Dermis blood vessel endothelial cell (primary cell): ENCODE measurements at places on chromosomes 3 and 15.

GRCh38 chr3:128195802-128196201, 42.5 kb downstream of the EEFSEC start:
- DNase-seq, result no peak

DNA sequence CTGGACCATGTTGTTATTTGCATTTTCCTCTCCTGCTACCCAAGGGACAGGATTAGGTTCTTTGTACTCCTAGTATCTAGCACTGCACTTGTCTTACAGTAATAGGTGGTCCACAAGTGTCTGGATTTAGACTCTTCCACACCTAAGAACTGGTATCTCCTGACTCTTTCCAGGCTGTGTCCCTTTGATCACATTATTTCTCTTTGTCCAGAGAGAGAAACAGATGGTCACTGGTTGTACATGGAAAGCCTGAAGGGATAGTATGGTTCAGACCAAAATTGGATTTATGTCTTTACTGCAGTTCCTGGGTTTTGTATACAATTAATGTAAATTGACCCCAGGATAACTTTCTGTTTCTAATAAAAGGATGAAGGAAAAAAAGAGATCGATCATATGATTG, 64.0 kb downstream of the PDE8A start:
- no peak for DNase-seq

DNA sequence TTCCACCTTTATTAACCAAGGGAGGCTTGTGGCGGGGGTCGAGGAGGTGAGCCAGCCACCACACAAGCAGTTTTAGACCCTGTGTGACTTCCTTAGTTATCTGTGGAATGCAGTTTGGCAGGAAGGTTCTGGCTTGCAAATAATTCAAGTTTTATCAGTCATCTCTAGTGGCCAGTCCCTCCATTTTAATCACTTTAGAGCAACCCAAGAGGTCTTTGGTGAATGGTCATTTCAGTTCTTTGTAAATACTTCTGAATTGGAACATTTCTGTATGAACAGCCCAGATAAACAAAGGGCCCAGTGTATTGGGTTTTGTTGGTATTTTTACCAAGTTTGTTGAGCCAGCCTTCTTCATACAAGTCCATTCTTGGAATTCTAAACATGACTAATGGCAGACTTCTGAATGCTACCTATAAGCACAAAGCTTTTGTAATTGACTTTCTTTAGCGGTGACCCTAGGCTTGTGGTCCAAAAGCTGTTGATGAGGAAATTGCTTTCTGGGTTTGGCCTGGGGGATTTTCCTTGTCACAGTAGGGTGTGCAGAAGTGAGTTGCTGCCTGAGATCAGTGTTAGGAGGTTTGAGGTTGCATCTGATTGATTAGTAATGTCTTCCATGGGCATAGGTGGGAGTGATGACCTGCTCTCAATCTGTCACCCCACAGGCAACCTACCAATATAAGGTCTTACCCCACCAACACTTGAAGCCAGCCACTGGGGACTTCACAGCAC, 193.3 kb upstream of the TOPAZ1 start:
- DNase-seq, result no peak

- DNase-seq, result no peak
Measured at GRCh38 chr15:70016511-70016994, 81.2 kb downstream of the TLE3 start.

- DNase-seq, result no peak
Measured at GRCh38 chr3:41276191-41276590, 76.9 kb downstream of the CTNNB1 start.

- no peak for DNase-seq
Measured at GRCh38 chr3:55567615-55568014, 80.5 kb upstream of the WNT5A start.

- no peak for DNase-seq
Measured at GRCh38 chr15:100810831-100811230, 68.8 kb upstream of the ALDH1A3 start.

DNA sequence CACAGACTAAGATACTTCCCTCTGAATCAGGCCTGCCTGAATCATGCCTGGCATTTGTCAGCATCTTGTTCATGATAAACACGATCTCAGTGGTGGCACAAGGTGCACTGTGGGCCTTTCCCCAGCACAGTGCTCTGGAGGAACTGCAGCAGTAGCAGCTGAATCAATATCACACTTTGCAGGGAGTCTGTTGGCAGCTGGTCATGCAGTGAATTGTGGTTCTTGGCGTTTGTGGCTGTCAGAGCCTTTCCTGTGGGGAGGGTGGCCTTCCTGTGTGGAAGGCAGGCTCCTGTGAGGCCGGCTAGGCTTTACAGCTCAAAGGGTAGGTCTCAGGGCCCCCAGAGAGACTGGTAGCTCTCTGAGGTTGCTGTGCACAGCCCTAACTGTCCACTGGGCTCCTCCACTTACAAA, 54.4 kb upstream of the TLE3 start:
- DNase-seq, result peak; percentile 67

DNA sequence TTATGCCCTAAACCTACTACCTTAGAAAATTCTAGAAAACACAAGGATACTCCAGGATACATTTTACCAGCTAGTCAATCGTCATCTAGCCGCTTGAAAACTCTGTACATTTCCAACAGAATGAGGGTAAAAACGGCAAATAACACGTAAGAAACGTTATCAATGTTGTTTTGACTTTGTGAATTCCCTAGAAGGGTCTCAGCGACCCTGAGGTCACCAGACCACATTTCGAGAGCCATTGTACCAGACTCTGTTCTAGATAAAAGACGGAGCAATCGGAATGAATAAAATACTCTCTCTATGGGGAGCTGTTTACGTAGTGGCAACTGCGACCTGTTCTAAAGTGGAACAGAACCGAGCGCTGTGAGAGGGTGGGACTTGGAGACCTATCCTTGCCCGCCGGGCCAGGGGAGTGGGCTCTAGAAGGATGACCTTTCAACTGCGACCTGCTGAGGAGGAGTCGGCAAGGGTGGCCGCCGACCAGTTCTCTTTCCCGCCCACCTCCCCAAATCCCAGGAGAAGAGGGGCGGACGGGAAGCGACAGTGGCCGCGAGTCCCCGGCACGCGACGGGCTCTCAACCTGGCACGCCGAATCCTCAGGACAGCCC, 778 bp upstream of the AP4E1 start:
- peak; percentile 64 for DNase-seq

DNA sequence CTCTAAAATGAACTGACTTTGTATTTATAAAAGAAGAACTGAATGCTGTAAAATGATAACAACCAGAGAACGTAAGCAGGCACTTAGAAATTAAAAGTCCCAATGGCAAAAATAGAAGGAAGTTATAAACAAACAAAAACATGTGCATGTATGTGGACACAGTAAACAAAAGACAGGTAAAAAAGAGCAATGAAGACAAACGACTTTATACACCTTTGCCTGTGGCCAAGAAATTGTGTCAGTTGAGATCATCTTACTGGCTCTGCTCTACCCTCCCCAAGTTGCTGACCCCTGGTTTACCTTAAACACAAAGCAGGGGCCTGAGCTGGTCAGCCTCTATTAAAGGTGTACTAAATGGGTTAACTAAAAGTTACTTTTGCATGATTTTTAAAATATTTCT, 41.7 kb upstream of the GP5 start:
- no peak for DNase-seq

DNA sequence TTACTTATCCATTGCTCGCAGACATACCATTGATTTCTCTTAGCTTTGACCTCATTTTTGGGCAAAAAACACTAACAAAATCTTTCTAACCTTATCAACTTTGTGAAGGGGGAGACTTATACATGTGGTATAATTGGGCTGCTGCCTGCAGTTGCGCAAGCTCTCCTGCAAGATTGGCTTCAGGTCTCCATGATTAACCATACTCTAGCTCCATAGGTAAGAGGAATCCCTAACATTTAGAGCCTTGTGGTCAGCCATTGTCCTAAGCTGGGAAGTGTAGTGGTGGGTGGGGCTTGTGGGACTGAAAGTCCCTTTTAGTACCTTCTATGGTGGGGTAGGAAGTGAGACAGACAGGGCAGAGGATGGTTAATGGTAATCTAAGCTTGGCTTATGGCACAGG, 179.6 kb upstream of the THRB start:
- no peak for DNase-seq

- peak; percentile 82 for DNase-seq
Measured at GRCh38 chr3:20023623-20024405, 11.8 kb upstream of the PP2D1 start.

GRCh38 chr15:69591905-69592508, 139.4 kb downstream of the RPLP1 start:
- no peak for DNase-seq

GRCh38 chr15:83918011-83918410, 264.1 kb downstream of the ADAMTSL3 start:
- DNase-seq, result no peak

DNA sequence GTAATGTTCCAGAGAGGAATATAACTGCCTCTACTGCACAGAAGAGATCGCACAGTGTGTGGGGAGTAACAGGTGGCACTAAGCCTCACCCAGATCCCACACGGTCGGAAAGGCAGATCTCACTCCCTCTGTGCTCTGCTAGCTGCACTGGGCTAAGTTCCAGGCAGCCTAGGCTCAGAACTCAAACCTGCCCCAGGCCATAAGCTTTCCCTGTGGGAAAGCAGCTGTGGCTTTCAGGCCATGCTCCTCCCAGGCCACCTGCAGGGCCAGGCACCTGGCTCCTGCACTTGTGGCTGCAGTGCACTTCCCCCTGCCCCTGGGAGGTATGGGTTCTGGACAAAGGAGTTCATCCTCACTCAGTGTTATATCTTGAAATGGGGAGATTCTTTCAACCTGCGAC, 27.5 kb downstream of the PCCB start:
- DNase-seq, result no peak

GRCh38 chr15:63759752-63760151, 74.0 kb downstream of the HERC1 start:
- no peak for DNase-seq

DNA sequence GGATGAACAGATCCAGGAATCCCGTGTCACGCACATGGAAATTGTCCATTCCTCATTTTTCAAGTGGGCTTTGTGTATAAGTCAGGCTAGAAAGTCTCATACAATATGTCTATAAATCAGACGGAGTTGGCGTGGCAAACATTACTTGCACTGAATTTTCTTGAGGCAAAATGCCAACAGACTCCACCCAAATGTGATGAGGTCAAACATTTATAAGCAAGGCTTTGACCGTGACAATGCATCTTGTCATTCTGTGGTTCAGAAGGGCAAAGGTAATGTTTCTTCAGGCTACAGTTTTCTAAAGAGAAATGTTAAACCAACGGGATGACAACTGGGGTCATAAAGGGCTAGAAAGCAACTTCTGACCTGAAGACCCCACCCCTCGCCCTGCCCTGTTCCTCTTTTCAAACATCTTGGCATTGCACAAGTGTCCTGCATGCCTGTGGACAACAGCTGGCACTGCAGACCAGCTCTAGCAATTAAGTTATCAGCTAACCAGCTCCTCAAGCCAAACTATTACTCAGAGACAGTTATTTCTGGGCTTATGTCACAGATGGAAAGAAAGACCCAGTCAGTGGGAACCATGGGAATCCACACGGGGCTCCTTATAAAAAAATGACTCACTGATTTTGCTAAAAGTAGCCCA, 36.5 kb upstream of the SPTBN5 start:
- DNase-seq, result peak; percentile 79

DNA sequence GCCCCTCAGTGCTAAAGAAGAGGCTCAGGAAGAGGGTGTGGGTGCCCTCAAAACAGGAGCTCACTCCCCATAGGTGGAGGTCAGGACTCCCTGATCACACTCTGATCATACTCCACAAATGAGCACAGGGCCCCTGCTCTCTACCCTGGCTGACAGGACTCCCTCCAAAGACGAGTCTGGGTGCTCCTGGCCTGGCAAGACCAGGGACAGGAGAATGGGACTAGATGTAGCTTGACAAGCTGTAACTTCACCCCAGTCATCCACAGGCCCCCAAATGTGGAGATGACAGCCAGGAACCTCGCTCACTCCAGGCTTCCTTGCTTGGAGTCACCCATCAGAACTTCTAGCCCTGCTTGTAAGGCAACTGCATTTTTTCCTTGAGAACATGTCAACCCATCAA, 11.1 kb downstream of the SCN5A start:
- no peak for DNase-seq

DNA sequence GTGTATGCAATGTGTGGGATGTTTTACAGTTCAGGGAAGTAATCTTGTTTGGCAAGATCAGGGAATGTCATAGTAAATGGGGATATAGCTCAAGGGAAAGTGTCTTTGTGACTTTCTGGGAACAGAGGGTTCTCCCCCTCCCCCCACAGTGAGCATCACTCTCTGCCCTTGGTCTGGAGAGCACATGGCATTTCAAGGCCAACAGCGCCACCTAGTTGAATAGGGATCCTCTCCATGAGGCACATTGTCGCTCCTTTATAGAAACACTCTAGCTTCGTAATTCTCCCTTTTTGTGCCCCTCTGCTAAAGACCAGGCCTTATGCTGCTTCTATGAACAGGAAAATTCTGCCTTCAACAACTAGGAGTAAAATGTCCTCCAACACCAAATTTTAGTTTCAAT, 37.1 kb upstream of the ARNT2 start:
- DNase-seq, result peak; percentile 11

DNA sequence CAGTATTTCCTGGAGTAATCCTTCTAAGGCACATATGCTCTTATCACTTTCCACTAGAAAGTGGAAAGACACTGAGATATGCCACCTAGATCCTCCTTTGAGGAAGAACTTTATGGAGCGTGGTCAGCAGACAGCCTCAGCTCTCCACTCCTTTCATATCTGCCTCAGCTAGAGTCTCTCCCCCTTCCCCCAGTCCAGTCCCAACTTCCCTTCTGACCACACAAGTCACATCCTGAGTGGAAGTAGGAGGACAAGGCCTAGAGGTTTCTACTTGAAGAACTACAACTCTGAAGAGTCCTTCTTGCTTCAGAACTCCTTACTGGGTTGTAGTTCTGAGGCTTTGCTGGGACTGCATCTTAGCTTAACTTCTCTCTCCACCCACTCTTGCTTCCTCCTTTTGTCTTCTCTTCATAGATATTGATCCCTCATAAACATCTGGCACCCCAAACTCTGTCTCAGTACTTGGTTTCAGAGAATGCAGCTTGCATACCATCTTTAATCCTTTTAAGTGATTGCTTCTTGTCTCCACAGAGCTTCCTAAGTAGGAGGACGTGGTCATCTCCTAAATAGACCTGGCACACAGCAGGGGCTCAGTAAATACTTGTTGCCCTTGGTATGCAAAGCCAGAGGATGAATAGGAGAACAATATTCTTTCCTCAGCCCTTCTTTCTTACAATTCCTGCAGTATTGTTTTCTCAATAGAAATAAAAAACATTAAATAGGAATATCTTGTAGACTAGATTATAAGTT, 109.6 kb downstream of the OXSM start:
- DNase-seq, result no peak

GRCh38 chr3:153338487-153338886, 176.5 kb downstream of the RAP2B start:
- no peak for DNase-seq

DNA sequence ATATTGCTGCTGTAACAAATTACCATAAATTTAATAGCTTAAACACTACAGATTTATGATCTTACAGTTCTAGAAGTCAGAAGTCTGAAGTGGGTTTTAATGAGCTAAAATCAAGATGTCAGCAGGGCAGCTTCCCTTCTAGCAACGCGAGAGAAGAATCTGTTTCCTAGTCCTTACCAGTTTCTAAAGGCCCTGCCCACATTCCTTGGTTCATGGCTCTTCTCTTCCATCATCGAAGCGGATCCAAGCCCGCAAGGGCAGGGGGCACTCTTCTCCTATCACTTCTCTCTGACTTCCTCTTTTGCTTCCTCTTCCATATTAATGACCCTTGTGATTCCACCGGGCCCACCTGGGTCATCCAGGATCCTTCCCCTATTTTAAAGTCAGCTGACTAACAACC, 16.1 kb downstream of the MINDY4B start:
- DNase-seq, result no peak

- no peak for DNase-seq
Measured at GRCh38 chr15:22815766-22816165, 22.7 kb upstream of the NIPA2 start.
